ENCODE measurements at places on chromosomes 12 and 14.

DNA sequence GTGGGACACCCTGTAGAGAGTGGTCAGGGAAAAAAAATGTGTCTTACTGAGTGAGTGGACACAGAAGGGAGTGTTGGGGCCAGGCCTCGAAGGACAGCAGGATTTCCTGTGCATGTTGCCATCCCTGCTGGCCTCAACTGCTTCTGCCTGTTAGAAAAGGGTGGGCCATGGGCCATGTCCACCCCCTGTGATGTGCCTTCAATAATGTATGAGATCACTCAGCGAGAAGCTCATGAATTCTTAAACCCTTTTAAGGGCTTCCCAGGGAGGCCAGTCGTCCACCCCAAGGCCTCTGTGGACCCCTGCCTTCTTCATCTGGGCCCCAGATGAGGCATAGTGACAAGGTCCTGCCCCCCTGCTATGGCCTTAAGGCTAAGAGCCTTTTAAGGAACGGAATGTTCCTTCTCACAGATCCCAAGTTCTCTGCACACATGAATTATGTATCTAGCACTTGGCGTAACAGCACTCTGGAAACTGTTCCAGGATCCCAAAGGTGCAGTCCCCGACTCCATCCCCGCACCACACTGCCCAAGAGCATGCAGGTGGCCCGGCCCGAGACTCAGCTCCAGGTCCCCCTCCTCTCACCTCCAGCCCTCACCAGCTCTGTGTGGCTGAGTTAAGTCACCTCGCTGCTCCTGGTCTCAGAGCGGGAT, 8.9 kb upstream of the C14orf132 start:
- no peak for DNase-seq

DNA sequence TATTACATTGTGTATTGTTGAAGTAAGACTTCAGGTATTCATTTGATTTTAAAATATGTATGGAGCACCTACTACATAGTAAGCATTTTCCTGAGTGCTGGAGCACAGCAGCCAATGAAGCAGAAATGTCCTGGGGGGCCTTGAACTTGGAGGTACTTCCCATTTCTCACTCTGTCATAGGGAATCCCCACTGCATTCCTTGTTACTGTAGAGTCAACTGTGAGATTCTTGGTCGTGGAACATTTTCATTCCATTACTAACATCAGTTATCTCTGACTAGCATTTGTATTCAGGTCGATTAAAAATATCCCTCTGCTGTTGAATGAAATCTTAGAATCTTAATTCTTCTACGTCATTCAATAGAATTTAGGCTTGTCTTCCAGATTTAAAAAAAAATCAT, 66.7 kb downstream of the PDE3A start:
- no peak for DNase-seq

DNA sequence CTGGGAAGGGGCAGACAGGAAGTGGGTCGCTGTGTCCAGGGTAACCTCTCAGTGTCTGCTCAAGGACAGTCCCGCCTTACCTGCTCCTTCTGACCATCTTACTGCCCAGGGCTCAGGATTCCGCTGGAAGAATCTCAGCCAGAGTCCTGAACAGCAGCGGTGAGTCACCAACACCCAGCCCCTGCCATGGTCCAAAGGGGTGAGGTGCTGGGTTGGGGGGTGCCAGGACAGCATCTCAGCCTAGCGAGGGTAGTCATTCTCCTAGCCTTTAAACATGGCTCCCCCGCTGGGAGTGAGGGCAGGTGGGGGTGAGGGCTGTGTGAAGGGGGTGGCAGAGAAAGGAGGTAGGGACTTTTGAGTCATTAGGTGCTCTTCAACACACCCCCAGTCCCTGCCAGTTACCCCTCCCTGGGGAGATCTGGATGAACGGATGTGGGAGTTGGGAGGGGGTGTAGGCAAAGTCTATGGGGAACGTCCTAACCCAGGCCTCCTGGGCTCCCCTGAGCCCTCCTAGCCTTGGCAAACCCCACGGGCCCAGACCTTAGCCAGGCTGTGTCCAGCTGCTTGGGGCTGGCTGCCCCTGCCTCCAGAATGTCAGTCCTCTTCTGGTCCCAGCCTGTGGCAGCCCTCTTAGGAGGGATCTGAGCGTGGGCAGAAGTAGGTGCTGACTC, 2.5 kb downstream of the TAMALIN start:
- DNase-seq, result no peak

DNA sequence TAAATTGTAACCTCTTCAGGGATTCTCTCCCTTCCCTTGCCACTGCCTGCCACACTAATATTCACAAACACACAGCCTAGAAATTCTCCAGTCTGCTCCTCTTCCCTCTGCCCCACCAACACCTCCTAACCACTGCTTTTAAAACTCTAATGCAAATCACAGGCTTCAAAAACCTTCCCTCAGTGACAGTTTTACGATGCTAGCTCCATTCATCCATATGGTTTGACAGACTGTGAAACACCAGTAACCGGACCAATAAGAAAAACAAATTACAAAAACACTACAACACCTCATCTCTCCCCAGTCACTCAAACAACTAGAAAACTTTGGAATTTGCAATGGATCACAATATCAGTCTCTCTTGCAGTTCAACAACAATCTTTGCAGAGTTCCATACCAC, 5.7 kb downstream of the DPF3 start:
- no peak for DNase-seq
